ENCODE measurements at places on chromosomes 5 and 9.

DNA sequence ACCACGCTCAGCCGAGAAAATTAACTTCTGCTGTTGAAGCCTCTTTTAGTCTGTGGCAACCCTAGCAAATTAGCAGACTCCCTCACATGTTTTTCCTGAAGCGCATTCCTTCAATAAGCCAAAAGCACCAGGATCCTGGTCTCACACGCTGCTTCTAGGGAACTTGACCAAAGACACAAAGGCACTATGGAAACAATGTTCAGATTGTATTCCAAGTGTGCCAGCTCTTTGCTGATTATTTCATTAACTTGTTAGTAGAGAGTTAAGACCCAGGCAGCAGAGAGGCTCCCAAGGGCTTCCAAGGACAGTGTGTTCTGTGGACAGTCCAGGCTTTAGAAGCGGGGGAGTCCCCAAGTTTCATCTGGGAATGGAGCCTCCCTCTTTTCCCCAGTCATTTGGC, 94.4 kb upstream of the BASP1 start:
- no peak for DNase-seq

GRCh38 chr5:160271396-160271795, 41.0 kb downstream of the CCNJL start:
- DNase-seq, result no peak

- DNase-seq, result no peak
These were observed 79.0 kb downstream of the MED27 start for GRCh38 chr9:132000659-132001058.

GRCh38 chr5:67081261-67081660, 115.3 kb downstream of the CD180 start:
- no peak for DNase-seq

GRCh38 chr9:4116723-4117460, 183.0 kb downstream of the GLIS3 start:
- DNase-seq, result no peak

DNA sequence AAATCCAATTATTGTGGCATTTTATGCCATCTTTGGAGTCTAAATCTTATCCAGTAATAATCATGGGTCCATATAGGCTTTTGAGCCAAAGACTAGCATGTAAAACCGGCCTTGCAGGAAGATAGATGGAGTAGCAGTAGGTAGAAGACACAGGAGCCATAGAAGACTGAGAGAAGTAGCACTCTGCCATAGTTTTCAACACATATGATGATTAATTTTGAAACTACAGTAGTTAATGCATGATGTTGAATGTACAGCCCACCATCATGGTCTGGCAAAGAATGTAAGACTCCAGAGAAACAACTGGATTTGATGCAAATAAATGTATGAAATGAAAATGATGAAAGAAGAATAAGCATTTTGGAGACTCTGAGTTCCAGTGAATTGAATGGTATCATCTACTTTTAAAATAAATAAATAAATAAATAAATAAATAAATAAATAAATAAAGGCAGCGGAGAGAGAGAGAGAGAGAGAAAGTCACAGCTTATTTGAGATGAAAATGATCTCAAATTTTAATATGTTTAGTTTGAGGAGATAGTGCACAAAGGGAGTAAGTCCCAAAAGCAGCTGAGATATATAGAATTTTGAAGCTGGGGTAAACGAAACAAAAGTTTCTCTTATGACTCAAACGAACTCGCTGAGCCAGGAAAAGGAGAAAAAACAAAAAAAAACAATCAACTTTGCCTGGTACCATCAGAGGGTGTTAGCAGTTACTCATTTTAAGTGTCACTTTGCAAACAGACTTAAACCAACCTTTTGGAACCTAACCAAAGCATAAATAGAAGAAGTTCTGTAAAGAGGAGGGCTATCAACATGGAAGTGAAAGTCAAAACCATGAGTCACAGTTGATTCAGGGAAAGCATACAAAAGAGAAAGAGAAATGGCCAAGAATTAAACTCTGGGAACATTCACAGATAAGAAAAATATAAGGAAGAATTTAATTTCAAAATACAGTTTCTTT, 388.7 kb downstream of the CETN3 start:
- DNase-seq, result no peak

- DNase-seq, result no peak
These were observed 102.3 kb upstream of the IL6ST start for GRCh38 chr5:56097055-56097454.

- no peak for DNase-seq
These were observed 1280.2 kb upstream of the WWC1 start for GRCh38 chr5:167011196-167011595.

DNA sequence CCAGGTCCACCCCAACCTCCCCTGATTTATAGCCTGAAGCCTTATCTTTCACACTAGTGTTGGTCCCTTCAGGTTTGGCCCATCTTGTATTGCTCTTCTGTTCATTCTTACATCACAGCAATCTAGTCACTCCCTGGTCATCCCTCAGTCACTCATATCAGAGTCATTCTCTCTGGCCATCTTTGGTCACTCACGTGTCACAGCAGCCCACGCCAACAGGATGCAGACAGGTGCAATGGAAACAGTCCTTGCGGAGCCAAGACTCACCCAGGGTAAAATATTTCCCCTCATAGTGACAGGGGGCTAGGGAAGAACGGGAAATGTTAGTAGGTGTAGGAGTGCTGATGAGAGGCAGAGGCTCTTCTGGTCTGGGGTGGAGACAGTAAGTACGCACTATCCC, 610 bp downstream of the MSMP start:
- DNase-seq, result no peak

DNA sequence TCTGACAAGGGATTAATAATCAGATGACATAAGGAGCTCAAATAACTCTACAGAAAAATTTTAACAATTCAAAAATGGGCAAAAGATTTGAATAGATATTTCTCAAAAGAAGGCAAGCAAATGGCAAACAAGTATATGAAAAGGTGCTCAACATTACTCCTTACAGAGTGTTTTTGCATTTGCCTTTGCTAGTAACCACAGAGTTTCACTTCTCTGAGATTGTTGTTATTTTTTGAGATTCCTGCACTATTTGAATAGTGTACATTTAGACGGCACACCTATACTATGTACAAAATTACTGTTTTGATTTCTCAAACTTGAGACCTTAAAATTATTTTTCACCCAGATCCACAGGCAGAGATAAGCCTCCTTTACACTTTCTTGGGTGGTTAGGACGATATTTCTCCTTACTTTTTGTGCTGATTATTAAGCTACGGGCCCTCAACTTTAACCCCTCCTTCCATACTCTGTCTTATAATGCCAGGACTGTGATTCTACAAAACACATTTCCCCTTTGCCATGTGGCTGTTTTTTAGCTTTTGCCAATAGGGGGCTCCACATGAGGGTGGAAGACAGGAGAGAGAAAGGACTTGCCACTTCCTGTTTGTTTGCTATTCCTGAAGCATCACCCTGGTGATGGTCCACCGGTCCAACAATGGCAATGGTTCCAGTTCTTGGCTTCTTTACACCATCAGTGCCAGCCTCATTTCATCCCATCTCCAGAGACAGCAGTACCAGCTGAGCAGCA, 65.0 kb upstream of the DAP start:
- no peak for DNase-seq

- DNase-seq, result no peak
These were observed 27.3 kb upstream of the FANCC start for GRCh38 chr9:95344735-95345325.

- no peak for DNase-seq
These were observed at the start of gene NTRK2 for GRCh38 chr9:84669288-84670137. Gene NTRK2 (plus strand): TSS chr9:84669729. CDS start chr9:84670749, 1,020 bp downstream.

GRCh38 chr5:149177911-149178565, 36.7 kb downstream of the ABLIM3 start:
- no peak for DNase-seq

GRCh38 chr9:88782931-88783710, 208.1 kb upstream of the S1PR3 start:
- no peak for DNase-seq

DNA sequence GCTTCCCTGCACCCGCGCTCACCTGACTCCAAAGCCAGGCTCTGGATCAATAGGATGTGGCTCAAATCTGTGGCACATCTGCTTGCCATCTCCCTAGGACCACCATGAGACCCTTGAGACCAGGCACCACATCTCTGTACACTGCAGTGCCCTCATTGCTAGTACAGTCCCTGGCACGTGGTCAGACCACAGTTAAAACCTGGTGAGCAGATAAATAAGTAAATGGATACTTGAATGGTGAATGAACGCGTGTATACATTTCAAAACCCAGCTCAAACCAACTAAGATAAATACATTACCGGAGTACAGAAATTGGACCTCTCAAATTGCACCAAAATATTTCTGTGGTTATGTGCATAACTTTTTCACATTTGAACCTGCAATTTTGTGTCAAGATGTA, 221.2 kb upstream of the IRX4 start:
- no peak for DNase-seq

DNA sequence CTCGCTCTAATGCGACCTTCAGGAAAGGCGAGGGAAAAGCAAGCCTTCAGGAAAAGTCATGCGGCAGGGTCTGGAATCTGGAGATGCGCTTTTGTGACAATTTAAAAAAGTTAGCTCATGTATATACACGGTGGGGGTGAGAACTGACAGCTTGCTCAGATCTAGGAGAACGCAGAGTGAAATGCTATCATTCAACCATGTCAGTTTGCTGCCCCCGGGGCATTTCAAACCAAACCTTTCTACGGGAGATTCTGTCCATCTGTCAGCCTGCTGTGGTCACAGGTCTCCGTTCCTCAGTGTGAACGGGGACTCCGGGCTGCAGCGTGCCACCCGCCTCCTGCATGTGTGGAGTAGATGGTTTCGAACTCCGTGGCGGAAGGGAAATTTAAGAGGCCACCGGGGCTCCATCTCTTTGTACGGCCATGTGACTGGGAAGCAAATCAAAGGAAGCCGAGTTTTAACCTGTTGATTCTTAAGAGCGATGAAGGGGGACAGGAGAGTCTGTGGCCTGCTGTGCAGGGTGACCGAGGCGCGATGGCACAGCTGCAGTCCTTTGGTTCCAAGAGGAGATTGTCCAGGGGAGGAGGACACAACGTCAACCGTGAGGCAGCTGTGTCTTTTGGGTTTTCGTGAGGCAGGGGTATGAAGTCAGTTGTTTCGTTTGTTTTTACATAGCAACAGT, 45.9 kb downstream of the OTULIN start:
- DNase-seq, result no peak

DNA sequence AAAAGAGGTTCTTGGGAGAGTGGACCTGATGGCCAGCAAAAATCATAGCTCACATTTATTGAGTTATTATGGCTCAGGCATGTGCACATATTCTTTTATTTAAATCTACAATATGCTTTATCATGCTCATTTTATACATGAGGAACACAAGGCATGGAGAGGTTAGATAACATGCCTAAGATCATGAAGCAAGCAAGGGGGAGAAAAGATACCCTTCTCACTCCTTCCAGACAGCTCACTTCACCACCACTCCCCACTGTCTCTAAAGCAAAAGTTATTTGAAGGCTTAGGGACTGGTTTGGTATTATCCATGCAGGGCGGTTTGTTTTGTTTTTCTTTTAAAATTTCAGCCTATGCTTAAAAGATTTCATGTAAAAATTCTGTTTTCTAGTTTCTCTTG, 59.0 kb upstream of the PDE8B start:
- DNase-seq, result no peak

DNA sequence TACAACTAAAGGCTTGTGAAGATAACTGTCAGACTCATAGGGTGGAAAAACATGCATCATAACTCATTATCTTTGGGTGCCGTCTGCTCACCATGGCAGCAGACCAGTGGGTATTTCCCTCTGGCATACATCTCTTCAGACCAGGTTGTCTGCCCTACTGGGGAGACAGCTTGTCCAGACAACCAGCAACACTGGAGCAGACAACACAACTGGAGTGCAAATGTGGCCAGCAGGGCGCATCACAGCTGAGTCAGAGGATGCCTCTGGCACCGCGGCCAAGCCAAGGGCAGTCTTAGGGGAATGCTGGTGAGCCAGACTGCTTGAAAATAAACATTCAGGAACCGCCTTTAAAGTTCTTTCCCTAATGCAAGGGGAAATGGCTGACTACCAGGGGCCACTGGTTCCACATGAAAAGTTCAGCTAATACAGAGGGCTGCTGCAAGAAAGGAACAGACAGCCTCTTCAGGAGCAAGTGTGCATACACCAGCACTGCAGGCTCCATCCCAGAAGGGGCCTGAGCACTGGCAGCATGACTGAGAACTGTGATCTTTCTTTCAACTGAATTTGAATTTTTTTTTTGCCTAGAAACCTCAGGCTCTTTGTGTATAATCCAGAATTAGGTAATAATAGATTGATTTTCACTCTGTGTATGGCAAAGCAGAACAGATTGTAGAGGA, 77.3 kb downstream of the MAMDC2 start:
- DNase-seq, result no peak

All from CD4-positive, alpha-beta T cell treated with Interleukin-10 for 1 hour (primary cell).